HS-27A (cell line): ENCODE measurements at places on chromosomes 7 and 10.

DNA sequence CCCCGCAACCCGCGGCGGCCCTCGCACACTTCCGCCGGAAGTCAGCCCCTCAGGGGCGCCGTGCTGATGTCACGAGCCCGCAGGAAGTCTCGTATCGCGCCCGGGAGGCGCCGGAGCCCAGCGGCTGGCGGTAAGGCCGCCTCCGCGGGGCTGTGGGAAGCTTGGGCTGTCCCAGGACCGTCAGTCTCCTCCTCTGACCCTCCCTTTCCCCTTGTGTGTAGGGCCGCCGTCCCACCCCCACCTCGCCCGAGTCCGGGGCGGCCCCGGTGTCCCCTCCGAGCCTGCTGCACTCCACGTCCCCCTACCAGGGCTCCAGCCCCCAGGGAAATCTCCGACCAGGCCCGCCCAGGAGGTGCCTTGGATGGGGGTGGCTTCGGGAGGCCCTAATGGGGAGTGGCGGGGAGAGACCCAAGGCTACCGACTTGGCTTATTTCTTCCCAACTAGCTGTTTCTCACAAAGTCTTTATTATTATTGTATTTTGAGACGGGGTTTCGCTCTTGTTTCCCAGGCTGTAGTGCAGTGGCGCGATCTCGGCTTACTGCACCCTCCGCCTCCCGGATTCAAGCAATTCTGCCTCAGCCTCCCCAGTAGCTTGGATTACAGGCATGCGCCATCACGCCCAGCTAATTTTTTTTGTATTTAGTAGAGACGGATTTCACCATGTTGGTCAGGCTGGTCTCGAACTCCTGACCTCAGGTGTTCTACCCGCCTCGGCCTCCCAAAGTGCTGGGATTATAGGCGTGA lies at the start of gene ZDHHC4:
ZDHHC4 (plus strand) TSS at position 86 of the 745 bp plus-strand sequence. CDS start 3,108 bp downstream, outside the sequence.
- peak; percentile 50 for DNase-seq

DNA sequence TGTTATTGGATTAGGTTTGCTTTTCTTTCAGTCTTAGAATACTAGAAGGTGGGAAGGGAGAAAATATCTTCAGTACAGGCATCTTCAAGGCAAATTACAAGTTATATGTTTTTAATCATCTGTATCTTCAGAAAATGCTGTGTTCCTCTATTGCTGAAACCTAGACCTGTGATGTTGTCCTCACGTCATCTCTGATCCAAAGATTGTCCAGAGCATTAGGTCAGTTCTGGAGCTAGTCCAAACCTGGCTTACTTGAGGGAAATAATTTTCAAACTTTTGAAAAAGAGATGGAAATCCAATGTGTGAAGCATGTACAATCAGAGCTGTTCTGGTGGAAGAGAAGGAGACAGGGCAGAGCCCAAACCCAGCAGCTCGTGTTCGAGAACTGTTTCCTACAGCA lies 217.3 kb downstream of the ZEB1 start:
- no peak for DNase-seq

- no peak for DNase-seq
Observed at GRCh38 chr10:60527676-60528075, 138.0 kb upstream of the ANK3 start.

DNA sequence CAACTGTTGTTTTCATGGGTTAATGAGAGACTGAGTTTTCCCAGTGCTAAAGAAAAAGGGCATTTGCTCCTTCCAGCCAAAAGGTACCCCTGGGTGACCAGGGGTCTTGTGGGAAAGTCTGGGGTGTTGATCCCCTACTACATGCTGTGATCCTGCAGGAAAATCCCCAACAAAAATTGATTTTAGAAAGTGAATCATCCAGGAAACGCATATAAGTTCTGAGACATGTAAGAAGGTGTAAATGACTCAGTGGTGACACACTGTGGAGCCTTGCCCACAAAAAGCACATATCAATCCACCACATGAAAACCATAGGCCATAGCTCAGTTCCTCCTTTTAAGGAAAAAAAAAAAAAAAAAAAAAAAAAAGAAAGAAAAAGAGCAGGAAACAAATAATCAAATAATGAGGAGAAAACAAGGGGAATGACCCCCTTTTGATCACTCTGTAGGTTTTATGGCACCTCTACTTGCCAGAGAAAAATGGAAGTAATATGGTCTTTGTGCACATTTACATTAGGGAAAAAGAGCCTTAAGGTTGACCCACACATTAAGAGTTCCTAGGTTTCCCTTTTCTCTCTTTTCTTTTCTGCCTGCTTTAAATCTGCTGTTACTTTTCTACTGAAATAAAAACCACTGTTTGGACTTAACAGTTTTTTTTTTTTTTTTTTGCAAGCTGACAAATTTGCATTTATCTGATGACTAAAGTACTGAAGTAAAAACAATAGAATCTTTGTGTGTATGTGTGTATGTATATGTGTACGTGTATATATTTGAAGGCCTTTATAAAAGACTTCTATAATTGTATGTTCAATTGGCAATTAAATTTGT lies 386.0 kb downstream of the KIF20B start:
- peak; percentile 68 for DNase-seq

DNA sequence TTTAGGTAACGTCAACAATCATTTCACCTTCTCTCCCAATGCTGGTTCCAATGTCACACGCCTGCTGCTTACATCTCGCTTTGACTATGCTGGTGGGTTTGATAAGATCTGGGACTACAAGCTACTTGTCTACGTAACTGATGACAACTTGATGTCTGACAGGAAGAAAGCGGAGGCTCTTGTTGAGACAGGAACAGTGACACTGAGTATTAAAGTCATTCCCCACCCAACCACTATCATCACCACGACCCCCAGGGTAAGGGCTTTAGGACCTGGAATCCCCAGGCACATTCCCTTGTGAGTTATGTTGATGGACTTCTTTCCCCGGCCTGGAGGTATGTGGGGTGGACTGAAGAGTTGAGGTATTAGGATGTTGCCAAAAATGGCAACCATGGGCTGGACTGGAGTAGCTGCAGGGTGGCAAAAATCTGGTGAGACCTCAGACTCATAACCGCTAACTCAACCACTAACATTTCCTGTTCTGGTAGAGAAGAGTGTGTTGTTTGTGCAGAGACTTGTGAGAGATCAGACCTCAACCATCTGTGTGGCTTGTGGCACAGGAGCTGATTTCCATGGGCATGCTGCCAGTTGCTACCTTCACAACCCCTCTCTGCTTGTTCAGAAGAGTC lies 59.2 kb downstream of the CDHR3 start:
- no peak for DNase-seq

GRCh38 chr7:6451224-6451705 lies 3.5 kb upstream of the DAGLB start:
- DNase-seq: no peak

- no peak for DNase-seq
Observed at GRCh38 chr7:43531700-43532099, 51.2 kb upstream of the STK17A start.

DNA sequence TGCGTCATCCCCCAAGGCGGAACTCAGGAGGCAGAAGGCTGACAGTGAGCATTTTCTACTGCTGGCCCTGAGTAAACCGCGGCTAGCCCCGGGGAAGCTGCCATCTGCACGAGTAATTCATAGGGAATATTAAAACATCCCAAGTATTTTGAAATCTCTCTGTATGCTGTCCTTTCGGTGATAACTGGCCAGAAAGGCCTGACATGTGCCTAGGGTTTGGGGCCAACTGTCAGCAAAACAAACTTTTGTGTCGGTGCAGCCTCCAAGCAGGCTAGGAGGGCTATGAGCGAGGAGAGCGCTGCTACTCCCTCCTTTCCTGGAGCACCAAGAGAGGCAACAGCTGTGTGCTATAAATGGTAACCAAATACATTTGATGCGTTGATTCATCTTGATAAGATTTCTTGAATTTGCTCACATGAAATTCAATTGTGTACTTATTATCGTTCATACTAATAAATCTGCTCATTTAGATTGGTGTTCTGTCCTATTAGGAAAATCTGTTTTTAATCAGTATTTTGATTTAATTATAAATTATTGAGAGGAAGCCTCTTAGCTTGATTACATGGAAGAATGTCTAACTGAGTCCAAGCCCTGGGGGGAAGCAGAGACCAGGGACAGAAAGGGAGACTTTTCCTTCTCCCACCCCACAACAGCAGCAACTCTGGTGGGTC lies 124.4 kb upstream of the NPS start:
- DNase-seq: no peak

- no peak for DNase-seq
Observed at GRCh38 chr7:122219253-122219865, 75.3 kb upstream of the AASS start.

- DNase-seq: no peak
Observed at GRCh38 chr10:104734433-104734832, 93.3 kb downstream of the SORCS3 start.

DNA sequence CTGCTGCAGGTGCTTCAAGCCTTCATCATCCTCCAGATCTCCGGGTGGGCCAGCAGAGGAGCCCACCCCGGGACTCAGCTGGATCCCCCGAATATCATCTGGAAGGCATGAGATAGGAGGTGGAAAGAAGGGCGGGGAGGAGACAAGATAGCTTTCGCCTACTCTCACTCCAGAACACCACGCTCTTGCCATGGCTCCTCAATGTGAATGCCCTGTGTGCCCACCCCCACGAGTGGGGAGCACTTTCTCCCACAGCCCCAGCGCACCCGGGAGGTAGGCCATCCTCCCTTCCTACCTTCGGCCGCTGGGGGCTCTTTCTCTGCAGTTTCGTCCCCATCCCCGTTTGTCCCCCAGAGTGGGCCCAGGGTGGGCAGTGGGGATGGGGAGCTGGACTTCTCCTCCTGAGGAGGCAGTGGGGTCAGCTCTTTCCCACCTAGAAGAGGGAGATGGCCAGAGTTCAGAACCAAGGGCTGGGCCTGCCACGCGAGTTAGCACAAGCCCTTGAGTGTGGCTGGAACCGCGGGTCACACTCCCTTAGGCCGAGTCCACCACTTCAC lies 8.9 kb downstream of the GIGYF1 start:
- DNase-seq: no peak

DNA sequence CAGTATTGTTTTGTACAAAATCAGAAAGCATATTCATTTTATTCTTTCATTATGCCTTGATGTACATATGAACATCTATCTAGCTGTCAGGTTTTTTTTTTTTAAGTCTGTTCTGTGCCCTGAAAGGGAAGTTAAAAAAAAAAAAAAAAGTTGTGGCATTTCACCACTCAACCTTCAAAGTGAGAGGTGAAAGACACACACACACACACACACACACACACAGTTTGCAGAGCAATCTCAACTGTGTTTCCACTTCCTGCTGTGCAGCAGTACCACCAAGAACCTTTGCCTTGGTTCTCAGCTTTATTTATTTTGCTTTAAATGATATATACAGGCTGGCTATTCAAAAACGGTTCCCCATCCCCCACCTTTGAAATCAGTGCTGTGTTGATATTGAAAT lies 955.6 kb downstream of the GATA3 start:
- no peak for DNase-seq
